Stimulated activated memory B cell treated with anti-CD40 and anti-IgM and Interleukin-4, amounts not matched to agents 10 μg/mL and 1 μg/mL and 100 μg/mL, for 72 hours (primary cell): ENCODE measurements at places on chromosomes 4 and X.

DNA sequence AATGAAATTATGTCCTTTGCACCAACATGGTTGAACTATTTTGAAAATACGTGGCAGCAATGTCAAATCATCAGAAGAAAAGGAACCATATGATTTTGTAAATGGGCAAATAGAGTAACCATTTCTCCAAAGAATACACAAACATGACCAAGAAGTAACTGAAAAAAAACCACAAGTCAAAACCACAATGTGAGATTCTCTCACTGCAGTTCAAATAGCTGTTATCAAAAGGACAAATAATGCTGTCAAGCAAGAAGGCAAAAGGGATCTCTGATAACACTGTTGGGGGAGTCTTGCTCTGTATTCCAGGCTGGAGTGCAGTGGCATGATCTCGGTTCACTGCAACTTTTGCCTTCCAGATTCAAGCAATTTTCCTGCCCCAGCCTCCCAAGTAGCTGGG, 280.8 kb upstream of the ZCCHC13 start:
- no peak for ATAC-seq

GRCh38 chrX:13090339-13091110, 46.1 kb upstream of the FAM9C start:
- ATAC-seq: no peak

DNA sequence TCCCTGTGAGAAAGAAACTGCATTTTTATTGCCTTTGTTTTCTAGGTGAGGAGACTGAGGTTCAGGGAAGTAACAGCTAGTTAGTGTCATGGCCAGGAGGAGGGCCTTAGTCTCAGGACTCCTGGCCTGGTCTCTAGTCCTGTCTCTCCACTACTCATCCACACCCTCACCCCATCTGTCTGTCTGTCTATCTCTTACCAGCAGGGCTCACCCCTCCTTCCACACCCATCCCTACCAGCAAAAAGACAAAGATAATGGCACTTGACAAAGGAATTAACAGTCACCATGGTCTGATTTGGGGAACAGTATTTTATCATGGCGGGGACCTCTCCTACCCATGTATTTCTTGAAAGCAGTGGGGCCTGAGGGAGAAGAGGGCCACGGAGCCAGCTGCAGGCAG, 125.8 kb downstream of the REPS2 start:
- no peak for ATAC-seq

DNA sequence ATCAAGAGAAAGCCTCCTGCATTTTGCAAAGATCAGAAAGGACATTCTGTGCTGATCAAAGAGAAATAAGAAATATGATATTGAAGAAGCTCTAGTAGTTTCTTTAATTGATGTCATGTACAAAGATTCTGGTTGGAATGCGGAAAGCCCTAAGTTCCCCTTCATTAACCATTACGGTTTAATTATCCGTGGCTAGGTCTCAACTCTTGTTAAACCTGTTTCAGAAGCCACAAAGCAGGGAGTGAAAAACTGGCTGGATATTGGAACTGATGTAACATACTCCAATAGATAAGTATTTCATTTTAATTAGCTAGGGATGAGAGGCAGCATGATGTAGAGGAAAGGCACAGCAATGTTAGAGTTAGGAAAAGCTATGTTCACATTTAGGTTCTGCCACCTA, 55.7 kb downstream of the SPANXN3 start:
- ATAC-seq: no peak

- peak; percentile 55 for ATAC-seq
Measured at GRCh38 chr4:337932-338758, 531 bp downstream of the ZNF141 start.

GRCh38 chr4:135269125-135269890, 1067.7 kb upstream of the PABPC4L start:
- ATAC-seq: no peak
